CD8-positive, alpha-beta memory T cell (primary cell): ENCODE measurements at places on chromosomes 12 and 14. TPM values are rescaled to one million over a fixed set of nuclear protein-coding genes. Genes with fewer than 3 reads are reported as not detected.

Gene FOS
- 16.8 TPM for total RNA-seq

Gene DDN
- 0.39 TPM for total RNA-seq

Gene CD4
- 1.2 TPM for total RNA-seq

Gene TSHR
- not detected for total RNA-seq

DNA sequence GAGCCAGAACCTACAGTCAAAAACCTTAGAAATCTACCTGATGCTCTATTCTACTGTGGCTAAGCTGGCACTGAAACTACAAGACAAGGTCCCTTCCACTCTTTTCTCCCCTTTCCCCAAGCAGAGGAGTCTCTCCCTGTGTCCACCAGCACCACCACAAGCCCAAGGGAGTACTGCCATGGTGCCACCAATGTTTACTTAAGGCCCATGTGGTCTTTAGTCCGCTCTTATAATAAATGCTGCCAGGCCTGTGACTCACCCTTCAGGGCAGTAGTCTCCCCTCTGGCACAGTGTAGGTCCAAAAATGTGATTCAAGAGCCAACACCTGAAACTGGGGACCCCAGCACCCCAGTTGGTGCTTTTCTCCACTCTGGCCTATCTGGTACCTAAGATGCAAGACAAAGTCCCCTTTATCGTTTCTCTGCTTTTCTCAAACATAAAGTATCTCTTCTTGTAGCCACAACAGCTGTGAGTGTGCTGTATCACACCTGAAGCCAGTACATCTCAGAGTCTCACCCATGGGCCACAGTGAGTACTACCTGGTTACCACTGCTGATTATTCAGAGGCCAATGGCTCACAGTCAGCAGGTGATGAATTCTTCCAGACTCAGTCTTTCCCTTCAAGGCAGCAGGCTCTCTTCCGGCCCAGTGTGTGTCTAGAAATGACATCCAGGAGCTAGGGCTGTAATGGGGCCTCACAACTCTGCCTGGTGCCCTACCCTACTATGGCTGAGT lies 29.3 kb downstream of the SLC38A2 start:
- no peak for DNase-seq

GRCh38 chr12:77742631-77743030 lies 88.1 kb upstream of the NAV3 start:
- no peak for DNase-seq
